ENCODE measurements at places on chromosomes 3 and 15. TPM values are rescaled to one million over a fixed set of nuclear protein-coding genes. Genes with fewer than 3 reads are reported as not detected.

DNA sequence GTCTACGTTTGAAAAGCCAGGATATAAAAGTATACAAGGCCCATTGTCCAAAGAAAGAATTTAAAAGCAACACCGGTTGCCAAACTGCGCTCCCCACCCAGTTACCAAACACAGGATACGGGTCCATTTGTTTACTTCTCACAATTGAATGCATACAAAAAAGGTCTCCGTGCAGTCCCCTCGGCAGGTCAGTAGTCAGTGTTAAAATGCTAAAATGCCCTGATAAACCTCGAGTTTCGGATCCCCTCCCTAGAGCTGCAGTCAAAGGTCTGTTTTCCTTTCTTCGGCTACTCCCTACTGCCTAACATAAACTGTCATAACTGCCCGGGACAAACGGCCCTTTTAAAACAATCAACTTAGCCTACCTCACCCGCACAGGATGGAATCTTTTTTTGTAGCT is 534.6 kb downstream of the FOXP1 start:
- no peak overlapping the region for H3K4me3 ChIP-seq
- H3K27ac ChIP-seq: peak overlapping the region; percentile 52
- H3K27me3 ChIP-seq: no peaks in the 10 kb centered on the region
- H3K36me3 ChIP-seq: peaks cover 36% of the 10 kb centered on the region

GRCh38 chr3:99958222-99958912 is 140.7 kb downstream of the CMSS1 start:
- H3K4me1 ChIP-seq: no peaks in the 10 kb centered on the region
- H3K36me3 ChIP-seq: no peaks in the 10 kb centered on the region
- DNase-seq: no peak

DNA sequence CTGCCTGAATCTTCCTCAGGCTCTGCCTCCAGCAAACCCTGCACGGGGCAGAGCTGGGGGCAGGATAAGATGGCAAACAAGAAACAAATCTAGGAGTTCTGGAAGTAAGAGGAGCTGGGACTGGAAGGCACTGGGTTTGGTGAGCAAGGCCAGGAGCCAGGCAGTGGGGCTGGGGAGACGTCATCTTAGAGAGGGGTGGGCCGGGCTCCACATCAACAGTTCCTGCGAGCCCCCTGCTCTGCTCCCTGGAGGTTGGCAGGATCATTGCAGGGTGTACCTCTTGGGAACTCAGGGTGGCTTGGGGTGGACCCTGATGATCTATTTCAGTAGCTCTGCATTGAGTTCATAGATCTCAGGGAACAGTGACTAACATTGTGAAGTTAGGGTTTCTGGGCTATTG is 87.3 kb upstream of the PRR23E start:
- H3K4me3 ChIP-seq: no peak overlapping the region
- no peak overlapping the region for H3K27ac ChIP-seq
- DNase-seq: no peak

GRAMD2A gene
- 0.83 TPM for total RNA-seq

Data from right atrium auricular region (tissue), 2 donors.